ENCODE measurements at places on chromosomes 11 and 22.

GRCh38 chr11:76783896-76784813 lies 999 bp downstream of the TSKU start:
- no peak for DNase-seq

GRCh38 chr11:115500547-115501501 lies 3.4 kb downstream of the CADM1 start:
- DNase-seq: no peak

GRCh38 chr22:39994041-39994565 lies 651 bp upstream of the FAM83F start:
- peak; percentile 39 for DNase-seq

GRCh38 chr11:134531327-134532130 lies 119.5 kb upstream of the B3GAT1 start:
- no peak for DNase-seq

DNA sequence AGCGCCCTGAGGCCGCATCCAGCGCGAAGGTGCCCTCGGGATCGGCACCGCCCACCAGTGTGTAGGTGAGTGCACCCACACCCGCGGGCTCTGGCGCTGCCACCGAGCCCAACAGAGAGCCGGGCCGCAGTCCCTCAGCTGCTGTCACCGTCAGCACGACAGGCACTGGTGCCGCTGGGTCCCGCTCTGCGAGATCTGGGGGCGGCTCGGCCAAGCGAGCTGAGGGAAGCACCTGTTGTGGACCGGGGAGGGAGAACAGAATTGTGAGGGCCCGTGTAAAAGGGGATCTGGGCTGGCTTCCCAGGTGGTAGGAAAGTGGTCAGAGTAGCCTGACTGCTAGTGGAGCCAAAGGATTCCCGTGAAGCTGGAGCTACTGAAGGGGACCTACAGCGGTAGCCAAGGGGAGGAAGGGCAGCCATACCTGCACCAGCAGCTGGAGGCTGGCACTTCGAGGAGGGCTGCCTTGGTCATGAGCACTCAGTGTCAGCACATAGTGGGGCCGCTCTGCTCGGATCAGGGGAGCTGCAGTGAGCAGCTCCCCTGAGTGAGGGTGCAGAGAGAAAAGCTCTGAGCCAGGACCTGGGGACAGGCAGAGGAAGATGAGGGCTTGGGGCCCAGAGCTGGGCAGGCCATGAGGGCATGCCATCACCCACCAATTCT lies 11.5 kb upstream of the TPP1 start:
- DNase-seq: no peak

DNA sequence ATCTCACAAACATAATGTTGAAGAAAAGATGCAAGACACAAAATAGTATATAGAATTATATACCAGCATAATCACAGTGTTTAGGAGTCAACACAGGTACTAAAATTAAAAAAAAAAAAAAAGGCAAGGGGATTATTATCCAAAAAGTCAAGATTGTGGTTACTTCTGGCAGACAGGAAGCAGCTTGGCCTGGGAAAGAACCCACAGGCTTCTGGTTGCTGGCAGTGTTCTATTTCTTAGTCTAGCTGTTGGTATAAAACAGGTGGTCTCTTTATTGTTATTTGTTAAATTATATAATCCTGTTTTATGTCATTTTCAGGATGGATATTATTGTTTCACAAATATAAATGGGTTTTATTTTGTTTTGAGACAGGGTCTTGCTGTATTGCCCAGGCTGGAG lies 54.0 kb downstream of the C11orf58 start:
- no peak for DNase-seq

GRCh38 chr22:22945195-22945594 lies 57.6 kb downstream of the IGLL5 start:
- no peak for DNase-seq

DNA sequence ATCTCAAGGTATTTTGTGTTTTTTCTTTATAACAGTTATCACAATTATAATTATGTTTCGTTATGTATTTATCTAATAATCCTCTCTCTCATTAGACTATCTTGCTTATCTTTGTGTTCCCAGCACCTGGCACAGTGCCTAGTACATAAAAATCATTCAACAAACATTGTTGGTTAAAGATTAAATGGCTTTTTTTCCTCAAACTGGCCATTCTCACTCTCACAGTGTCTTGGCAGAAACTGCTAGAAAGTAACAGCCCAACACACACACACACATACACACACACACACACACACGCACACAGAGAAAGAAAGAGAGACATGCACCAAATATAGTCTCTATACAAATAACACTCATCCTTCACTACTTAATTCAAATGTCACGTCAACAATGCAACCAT lies 36.8 kb downstream of the OR10A6 start:
- DNase-seq: no peak

GRCh38 chr11:71986131-71986530 lies 12.6 kb upstream of the IL18BP start:
- DNase-seq: no peak

GRCh38 chr11:69242266-69242920 lies 51.6 kb upstream of the MYEOV start:
- DNase-seq: no peak

- DNase-seq: no peak
Measured at GRCh38 chr11:6468712-6469495, 4.8 kb downstream of the TRIM3 start.

DNA sequence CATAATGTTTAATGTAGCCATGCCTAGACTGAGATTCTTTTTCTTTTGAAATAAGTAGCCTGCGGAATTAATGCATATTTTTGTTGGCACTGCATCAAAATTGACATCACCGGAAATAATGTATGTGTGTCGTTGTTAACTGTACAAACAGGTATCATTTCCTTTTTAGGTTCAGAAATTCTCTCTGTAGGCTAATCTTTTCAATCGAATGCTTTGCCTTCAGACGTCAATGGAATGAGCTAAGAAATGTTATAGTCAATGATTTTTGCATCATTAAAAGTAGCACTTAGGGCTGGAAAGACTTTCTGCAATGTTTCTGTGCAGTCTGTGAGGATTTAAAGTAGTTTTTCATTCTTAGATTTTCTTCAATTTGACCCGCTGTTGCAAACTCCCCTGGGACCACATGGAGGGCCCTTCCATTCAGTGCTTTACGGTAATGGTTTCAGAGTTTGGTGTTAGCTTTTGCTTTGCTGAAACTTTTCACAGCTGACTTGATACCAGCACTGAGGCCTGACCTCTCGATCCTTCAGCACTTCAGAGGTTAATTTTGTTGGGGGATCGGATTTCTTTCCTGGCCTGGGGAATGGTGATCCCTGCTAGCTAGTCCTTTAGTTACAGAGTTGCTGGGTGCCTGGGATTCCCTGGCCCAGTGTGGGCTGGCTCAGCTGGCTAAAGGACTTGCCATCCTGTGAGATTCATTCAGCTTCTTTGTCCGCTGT lies 137.8 kb downstream of the DBX1 start:
- DNase-seq: no peak

GRCh38 chr11:104728927-104729326 lies 169.3 kb downstream of the CASP12 start:
- no peak for DNase-seq

GRCh38 chr11:59255281-59255680 lies 42.6 kb upstream of the MPEG1 start:
- DNase-seq: no peak

DNA sequence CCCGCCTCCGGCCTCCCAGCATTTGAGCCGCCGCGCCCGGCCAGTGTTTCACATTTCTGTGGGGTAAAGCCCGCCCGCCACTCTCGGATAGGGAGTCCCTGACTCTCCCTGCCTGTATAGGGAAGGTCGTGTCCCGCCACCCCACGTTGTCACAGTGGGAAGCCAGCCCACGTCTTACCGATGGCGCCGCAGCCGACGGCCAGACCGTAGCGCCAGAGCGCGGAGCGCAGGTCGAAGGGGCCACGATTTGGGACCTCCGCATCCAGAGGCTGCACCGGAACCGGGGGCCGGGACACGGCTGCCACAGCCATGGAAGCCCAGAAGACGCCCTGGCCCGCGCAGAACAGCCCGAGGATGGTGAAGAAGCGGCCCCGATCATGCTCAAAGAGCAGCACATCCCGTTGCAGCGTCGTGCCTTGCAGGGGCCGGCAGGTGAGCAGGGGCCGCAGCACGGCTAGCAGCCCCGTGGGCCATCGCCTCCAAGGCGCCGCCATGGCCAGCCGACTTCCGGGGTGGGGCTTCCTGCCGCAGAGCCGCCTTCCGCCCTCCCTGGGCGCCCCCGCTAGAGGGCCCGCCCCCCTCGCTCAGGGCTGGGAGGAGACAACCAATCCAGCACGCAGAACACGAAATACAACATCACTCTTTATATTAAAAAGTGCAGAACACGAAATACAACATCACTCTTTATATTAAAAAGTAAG lies at the start of gene TMEM223:
TMEM223 (minus strand) TSS at position 506 of the 701 bp plus-strand sequence; CDS start at position 494, 12 bp downstream.
- peak; percentile 52 for DNase-seq

DNA sequence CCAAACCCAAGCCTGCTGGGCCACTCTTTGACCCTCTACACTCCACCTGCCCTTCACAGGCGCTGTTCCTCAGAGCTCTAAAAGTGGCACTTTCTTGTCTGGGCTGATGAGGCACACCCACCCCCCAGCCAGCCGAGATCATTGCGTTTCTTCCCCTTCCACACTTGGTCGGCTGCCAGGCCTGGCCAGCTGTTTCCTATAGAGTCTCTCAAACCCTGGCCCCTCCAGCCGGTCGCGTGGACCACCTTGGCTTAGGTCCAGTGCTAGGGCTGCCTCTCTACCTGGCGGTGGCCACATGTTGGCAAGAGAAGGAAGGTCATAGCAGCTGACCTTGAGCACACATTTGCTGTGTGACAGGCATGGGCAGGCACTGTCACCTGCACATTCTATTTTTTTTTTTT lies 60.6 kb downstream of the PPP6R2 start:
- DNase-seq: no peak
